Immature natural killer cell (primary cell): ENCODE measurements at places on chromosomes 6 and 20.

- no peak overlapping the region for H3K27ac ChIP-seq
- H3K4me3 ChIP-seq: no peak overlapping the region
- H3K27me3 ChIP-seq: peaks cover 18% of the 10 kb centered on the region
Measured at GRCh38 chr20:54178256-54178655, 4.5 kb upstream of the CYP24A1 start.

- no peak for DNase-seq
- H3K4me1 ChIP-seq: no peaks in the 10 kb centered on the region
- H3K27ac ChIP-seq: no peak overlapping the region
- H3K36me3 ChIP-seq: peaks cover 67% of the 10 kb centered on the region
Measured at GRCh38 chr20:38543014-38543906, 37.7 kb upstream of the ADIG start.

DNA sequence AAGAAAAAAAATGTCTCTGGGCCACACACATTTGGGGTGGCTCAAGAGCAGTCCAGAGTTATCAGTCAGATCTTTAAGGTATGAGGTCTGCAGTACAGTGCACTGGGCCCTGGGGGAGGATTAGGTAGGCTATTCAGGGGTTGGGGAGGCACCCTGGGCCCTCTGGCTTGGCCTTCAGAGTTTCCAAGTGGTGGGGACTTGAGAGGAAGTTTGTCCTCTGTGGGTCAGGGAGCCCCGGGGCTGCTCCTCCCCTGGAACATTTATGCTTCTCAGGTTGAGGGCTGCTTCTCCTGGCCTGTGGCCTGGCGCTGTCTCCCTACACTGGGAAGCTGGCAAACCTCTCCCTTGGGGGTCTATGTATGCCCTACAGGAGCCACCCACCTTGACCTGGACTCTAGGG, 46.0 kb downstream of the PTK7 start:
- no peak overlapping the region for H3K4me3 ChIP-seq
- no peak overlapping the region for H3K27ac ChIP-seq
- H3K36me3 ChIP-seq: no peaks in the 10 kb centered on the region
- DNase-seq: no peak
- H3K27me3 ChIP-seq: peaks cover 6% of the 10 kb centered on the region

GRCh38 chr6:22095836-22096235, 201.0 kb downstream of the PRL start:
- H3K4me3 ChIP-seq: no peak overlapping the region

DNA sequence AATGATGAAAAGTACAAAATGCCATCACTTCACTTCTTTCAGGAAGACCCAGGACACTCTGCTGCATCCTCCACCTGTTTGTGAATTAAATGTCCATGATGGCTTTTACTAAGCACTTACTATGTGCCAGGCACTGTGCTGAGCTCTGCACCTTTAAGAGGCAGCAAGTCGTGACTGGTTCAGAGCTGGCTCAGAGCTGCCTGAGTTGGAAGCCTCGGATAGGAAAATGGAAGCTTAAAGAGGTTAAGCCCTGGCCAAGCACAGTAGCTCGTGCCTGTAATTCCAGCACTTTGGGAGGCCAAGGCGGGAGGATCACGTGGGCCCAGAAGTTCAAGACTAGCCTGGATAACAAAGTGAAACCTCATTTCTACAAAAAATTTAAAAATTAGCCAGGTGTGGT, 95.6 kb downstream of the SNX5 start:
- H3K36me3 ChIP-seq: no peaks in the 10 kb centered on the region
- peaks cover 2% of the 10 kb centered on the region for H3K27me3 ChIP-seq
- H3K27ac ChIP-seq: no peak overlapping the region

DNA sequence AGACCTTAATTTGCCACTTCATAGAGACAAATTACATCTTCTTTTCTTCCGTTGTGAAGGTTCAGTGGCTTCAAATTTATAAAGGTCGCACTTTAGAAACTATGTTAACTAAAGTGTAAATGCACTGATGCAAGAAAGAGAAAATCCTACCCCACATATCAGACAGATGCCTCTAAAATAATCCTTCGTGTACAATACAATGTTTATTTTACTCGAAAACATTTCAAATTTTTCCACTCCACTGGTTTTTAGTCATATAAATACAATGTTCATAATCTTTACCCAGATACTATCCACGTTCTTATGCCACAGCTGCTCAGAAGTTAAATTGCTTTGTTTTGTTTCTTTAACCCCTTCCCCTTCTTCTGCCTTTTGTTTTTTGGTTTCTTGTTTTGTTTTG, 140.3 kb upstream of the LAMP5 start:
- no peak for DNase-seq
- no peak overlapping the region for H3K4me3 ChIP-seq
- H3K27me3 ChIP-seq: no peaks in the 10 kb centered on the region
- H3K27ac ChIP-seq: no peak overlapping the region

- peaks cover 76% of the 10 kb centered on the region for H3K4me1 ChIP-seq
- no peaks in the 10 kb centered on the region for H3K27me3 ChIP-seq
- DNase-seq: no peak
- no peak overlapping the region for H3K27ac ChIP-seq
- H3K4me3 ChIP-seq: no peak overlapping the region
Measured at GRCh38 chr6:144613859-144614258, 328.7 kb downstream of the UTRN start.

- H3K27ac ChIP-seq: no peak overlapping the region
- no peak for DNase-seq
- H3K36me3 ChIP-seq: peaks cover 4% of the 10 kb centered on the region
- peaks cover 4% of the 10 kb centered on the region for H3K27me3 ChIP-seq
- H3K4me3 ChIP-seq: no peak overlapping the region
Measured at GRCh38 chr6:1328129-1328800, 16.4 kb downstream of the FOXQ1 start.

GRCh38 chr6:35647400-35647799, 41.3 kb downstream of the FKBP5 start:
- no peak overlapping the region for H3K27ac ChIP-seq
- peaks cover 6% of the 10 kb centered on the region for H3K4me1 ChIP-seq
- no peaks in the 10 kb centered on the region for H3K27me3 ChIP-seq

- peaks cover 35% of the 10 kb centered on the region for H3K4me1 ChIP-seq
- peaks cover 18% of the 10 kb centered on the region for H3K36me3 ChIP-seq
- no peaks in the 10 kb centered on the region for H3K27me3 ChIP-seq
- H3K27ac ChIP-seq: no peak overlapping the region
Measured at GRCh38 chr6:3265671-3266070, 6.9 kb downstream of the PSMG4 start.

DNA sequence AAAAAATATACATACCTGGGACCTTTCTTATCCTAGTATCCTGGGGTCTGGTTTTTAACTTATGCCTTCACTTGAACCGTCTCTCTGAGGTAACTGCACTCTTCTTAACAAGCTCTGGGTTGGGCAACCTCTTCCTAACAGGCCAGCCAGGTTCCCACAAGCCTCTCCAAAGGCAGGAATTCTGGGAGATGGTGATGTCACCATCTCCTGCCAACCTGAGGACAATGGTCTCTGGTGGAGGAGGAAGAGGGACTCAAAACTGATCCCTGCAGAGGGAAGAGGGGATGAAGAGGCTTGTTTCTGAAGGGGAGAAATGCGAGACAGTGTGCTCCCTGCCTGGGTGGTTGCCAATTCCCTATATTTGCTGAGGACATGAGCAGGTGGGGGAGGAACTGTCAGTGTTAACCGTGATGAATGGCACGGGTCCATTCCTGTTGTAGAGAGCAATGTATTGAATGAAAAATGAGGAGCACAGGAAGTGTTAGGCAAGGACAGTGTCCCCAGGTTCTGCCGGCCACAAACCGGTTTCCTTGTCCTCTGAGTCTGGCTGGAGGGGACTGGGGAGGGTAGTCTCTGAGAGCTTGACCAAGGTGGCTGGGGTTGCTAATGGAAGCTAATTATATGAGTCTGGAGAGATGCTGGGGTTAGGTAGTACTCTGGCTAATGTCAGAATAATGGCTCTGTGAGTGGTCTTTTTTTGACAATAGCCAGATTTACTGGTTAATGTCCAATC, 95.5 kb downstream of the KCNB1 start:
- no peak for DNase-seq
- no peak overlapping the region for H3K4me3 ChIP-seq
- peaks cover 5% of the 10 kb centered on the region for H3K27me3 ChIP-seq
- no peak overlapping the region for H3K27ac ChIP-seq
- H3K36me3 ChIP-seq: no peaks in the 10 kb centered on the region

GRCh38 chr20:36153736-36154699, 522 bp upstream of the EPB41L1 start:
- peaks cover 7% of the 10 kb centered on the region for H3K27me3 ChIP-seq
- H3K4me1 ChIP-seq: no peaks in the 10 kb centered on the region
- peak overlapping the region; percentile 71 for H3K4me3 ChIP-seq

DNA sequence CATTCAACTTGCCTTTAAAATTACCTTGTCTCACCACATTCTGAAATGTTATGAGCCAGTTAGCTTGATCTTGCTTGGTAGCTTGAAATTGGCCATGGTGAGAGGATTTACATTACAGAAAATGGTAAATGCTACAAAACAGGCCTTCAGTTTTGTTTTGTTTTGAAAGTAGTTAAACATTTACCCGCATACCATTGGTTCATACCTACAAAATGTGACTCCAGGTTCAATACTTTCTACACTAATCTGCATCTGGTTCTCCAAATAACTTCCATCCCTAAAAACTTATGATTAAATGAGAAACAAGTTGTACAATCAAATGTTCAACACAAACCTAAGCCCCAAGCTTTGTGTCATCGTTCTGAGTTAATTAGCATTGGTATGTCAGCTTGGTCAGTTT, 30.5 kb upstream of the MYBL2 start:
- H3K4me3 ChIP-seq: no peak overlapping the region
- no peaks in the 10 kb centered on the region for H3K4me1 ChIP-seq
- DNase-seq: no peak

- no peaks in the 10 kb centered on the region for H3K27me3 ChIP-seq
- DNase-seq: no peak
- H3K4me1 ChIP-seq: peaks cover 6% of the 10 kb centered on the region
- H3K27ac ChIP-seq: no peak overlapping the region
Measured at GRCh38 chr6:129233458-129234134, 350.7 kb downstream of the LAMA2 start.

- H3K27me3 ChIP-seq: peaks cover 16% of the 10 kb centered on the region
- no peaks in the 10 kb centered on the region for H3K36me3 ChIP-seq
- DNase-seq: no peak
- H3K27ac ChIP-seq: no peak overlapping the region
- H3K4me1 ChIP-seq: peaks cover 10% of the 10 kb centered on the region
Measured at GRCh38 chr20:63698739-63699465, 2.5 kb downstream of the TNFRSF6B start.

DNA sequence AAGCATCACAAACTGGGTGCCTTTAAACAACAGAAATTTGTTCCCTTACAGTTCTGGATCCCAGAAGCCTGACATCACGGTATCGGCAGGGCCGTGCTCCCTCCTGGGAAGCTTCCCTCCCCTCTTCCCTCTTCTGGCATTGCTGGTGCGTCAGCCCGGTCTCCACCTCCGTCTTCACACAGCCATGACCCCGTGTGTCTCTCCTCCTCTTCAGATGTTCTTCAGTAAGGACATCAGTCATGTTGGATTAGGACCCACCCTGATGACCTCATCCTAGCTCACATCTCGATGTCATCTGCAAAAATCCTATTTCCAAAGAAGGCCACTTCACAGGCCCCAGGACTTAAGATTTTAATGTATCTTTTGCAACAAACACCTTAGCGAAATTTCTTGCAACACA, 38.4 kb upstream of the TBXT start:
- H3K4me1 ChIP-seq: no peaks in the 10 kb centered on the region
- no peak overlapping the region for H3K27ac ChIP-seq
- H3K36me3 ChIP-seq: no peaks in the 10 kb centered on the region

- no peaks in the 10 kb centered on the region for H3K36me3 ChIP-seq
- H3K4me1 ChIP-seq: no peaks in the 10 kb centered on the region
- no peak for DNase-seq
- no peak overlapping the region for H3K4me3 ChIP-seq
- H3K27me3 ChIP-seq: peaks cover 2% of the 10 kb centered on the region
- no peak overlapping the region for H3K27ac ChIP-seq
Measured at GRCh38 chr20:2604506-2604835, 48.0 kb upstream of the NOP56 start.

GRCh38 chr6:69719602-69720193, 77.1 kb downstream of the LMBRD1 start:
- H3K4me1 ChIP-seq: peaks cover 4% of the 10 kb centered on the region
- peaks cover 30% of the 10 kb centered on the region for H3K36me3 ChIP-seq
- no peak overlapping the region for H3K27ac ChIP-seq
- H3K27me3 ChIP-seq: no peaks in the 10 kb centered on the region
- no peak for DNase-seq
- no peak overlapping the region for H3K4me3 ChIP-seq

GRCh38 chr6:71592643-71593042, 293.7 kb upstream of the RIMS1 start:
- H3K4me1 ChIP-seq: no peaks in the 10 kb centered on the region
- no peak for DNase-seq
- no peaks in the 10 kb centered on the region for H3K27me3 ChIP-seq
- H3K36me3 ChIP-seq: no peaks in the 10 kb centered on the region
- H3K4me3 ChIP-seq: no peak overlapping the region
- no peak overlapping the region for H3K27ac ChIP-seq

DNA sequence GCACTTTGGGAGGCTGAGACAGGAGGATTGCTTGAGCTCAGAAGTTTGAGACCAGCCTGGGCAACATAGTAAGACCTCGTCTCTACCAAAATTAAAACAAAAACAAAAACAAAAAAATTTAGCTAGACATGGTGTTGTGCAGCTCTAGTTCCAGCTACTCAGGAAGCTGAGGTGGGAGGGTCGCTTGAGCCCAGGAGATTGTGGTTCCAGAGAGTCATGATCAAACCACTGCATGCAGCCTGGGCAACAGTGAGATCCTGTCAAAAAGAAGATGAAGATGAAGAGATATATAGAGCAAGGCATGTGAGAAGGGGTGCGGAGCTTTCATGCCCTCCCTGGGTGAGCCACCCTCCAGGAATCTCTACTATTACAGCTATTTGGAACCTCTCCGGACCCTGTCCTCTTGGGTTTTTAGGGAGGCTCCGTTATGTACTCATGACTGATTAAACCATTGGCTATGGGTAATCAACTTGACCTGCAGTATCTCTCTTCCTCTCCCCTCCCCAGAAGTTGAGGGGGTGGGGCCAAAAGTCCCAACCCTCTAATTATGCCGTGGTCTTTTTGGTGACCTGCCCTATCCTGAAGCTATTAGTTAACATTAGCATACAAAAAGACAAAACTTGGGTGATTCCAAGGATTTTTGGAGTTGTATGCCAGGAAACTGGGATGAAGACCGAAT, 9.0 kb downstream of the POLH start:
- no peaks in the 10 kb centered on the region for H3K27me3 ChIP-seq
- peak; percentile 8 for DNase-seq
- H3K36me3 ChIP-seq: peaks cover 13% of the 10 kb centered on the region
- peak overlapping the region; percentile 69 for H3K4me3 ChIP-seq

DNA sequence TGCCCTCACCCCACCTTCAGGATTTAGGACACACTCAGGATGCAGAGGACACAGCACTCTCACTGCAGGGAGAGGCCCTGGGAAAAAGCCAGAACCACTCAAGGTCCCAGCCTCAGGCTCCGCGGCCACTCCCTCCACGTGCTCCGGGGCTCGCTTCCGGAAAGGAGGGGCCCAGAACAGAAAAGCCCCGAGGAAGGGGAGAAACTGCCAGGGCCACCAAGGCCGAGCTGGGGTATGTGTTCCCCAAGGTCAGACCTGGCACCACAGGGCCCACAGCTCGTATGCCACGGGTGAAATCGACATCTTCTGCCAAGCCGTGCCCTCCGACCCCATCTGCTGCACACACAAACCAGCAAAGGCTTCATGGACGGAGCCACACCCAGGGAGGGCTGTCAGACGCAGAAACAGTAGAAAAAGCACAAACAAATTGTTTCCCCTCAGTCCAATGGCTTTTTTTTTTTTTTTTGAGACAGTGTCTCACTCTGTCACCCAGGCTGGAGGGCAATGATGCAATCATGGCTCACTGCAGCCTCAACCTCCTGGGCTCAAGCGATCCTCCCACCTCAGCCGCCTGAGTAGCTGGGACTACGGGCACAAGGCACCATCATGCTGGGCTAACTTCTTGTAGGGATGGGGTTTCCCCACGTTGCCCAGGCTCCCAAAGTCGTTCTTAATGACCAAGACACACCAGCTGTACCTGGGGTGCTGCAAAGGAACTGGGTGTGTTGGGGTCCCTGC, 33.4 kb downstream of the SLC2A4RG start:
- H3K27ac ChIP-seq: no peak overlapping the region
- H3K36me3 ChIP-seq: no peaks in the 10 kb centered on the region
